ENCODE measurements at places on chromosomes 3 and 15.

- DNase-seq = no peak
These were observed at the start of gene FSD2 for GRCh38 chr15:82805994-82806406. FSD2 (minus strand) TSS chr15:82806069; CDS start chr15:82787390, 18,679 bp downstream.

DNA sequence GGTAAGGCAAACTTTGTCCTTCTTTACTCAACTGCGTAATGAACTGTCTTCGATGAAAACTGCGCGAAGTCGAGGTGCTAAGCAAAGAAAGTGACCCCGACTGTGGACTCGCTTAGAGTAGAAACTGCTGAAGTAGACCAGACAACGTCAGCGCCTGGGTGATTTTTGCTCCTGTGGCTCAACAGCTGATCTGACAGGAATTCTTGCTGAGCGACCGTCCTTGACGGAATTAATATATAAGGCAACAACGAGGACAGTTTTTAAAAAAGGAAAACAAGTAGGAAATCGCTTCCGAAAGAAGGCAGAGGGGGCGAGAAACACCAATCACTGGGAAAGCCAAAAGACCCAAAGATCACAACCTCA lies 541 bp downstream of the RPS27L start:
- no peak for DNase-seq

DNA sequence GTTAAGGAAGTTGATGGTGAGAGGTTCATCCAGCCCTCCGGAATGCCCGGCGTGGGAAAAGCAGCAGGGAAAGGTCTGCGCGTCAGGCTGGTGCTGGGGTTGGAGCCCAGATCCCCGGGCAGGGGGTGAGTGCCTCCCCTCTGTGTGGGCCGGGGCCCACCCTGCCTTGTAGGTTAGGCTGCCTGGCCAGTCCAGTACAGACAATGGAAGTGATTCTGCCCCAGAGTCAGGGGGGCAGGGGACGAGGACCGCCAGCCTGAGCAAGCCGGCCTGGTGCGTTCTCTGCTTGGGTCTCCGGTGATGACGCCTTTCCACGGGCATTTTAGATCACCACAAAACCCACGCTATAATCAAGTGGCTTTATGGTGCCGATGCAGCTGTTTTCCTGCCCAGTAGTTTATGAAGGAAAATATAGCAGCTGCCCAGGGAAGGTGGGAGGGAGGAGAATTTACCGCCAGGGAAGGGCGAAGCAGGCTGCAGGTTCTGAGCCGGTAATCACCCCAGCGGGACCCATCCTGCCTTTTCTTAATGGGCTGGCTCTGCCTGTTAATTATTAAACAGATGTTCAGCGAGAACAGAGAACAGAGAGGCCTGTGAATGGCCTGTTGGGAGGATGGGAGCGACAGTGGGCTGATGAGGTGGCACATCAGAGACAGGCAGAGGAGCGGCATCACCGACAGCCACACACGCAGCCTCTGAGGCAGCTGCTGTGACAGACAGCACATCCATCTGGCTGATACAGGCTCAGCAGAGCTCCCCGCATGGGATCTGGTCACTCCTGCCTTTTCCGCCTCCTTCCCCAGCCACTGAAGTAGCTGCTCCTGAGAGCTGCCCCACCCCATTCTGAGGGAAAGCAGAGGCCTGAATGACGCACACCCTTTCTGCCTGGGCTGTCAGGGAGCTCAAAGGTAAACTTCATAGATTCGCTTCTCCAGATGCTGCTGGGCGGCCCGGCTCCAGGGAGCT lies 35.2 kb downstream of the BDH1 start:
- DNase-seq = peak; percentile 41

GRCh38 chr15:70113304-70113700 lies 15.6 kb upstream of the TLE3 start:
- no peak for DNase-seq

- no peak for DNase-seq
These were observed 3.2 kb upstream of the BLOC1S6 start for GRCh38 chr15:45583731-45584639.

- no peak for DNase-seq
These were observed 8.5 kb upstream of the P2RY1 start for GRCh38 chr3:152826476-152826875.

GRCh38 chr15:74835312-74835823 lies 7.6 kb downstream of the ULK3 start:
- DNase-seq = peak; percentile 72

- no peak for DNase-seq
These were observed 17.3 kb upstream of the LRIG1 start for GRCh38 chr3:66518126-66518525.

DNA sequence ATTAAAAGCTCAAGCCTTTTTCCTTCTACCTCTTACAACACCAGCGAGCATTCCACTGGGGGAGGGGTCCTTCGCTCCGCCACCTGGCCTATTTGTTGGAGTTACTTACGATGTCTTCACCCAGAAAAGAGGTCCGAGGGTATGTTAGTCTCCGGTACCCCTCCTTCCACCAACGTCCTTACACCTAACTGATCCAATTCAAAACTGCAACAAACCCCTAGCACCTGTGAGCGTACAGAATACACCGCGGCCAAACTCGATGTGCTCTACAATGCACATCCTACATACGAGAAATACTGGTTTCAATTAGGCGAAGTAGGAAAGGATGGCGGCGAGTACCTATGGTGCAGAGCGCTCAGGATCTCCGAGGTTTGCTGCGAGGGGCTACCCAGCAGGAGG lies 944 bp downstream of the SLITRK3 start:
- DNase-seq = no peak

GRCh38 chr15:67102599-67102929 lies 37.2 kb downstream of the SMAD3 start:
- DNase-seq = no peak

- DNase-seq = no peak
These were observed 267.2 kb downstream of the FAM43A start for GRCh38 chr3:194952841-194953241.

DNA sequence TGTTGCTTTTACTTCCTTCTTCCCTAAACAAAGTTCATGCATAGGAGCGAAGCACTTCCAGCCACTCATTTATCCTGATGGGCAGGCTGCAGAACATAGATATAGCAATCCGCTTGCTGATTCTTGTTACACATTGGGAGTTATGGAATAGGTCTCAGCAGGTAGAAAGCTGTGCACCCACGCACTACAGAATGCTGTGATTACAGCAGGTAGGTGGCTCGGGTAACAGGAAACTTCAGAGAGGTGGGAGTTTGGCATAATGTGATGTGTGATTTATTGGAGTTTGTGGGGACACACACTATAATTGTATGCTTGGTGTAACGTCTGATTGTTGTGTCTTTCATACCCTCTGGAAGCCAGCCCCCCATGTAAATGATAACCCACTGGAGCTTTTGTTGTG lies 99.2 kb upstream of the MEIS2 start:
- DNase-seq = no peak

GRCh38 chr3:121517953-121518655 lies 27.7 kb downstream of the POLQ start:
- no peak for DNase-seq

- DNase-seq = no peak
These were observed 318.8 kb upstream of the KCNMB2 start for GRCh38 chr3:178217479-178217878.

DNA sequence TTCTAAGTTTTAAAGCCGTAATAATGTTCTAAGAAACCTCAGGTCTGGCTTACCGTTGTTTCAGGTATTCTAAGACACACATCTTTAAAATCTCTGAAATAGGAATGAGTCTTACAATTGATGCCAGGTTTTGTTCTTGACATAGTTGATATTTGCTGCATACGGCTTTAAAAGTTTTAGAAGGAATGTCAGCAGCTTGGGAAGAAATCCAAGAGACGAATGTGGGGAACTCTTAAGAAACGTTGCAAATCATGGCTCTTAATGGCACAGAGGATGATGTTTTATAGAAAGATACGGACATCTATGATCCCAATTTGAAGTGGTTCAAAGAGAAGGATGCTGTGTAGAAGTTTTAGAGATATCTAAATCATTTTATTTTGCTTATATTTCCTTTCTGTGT lies 11.5 kb downstream of the NUDT16 start:
- no peak for DNase-seq

GRCh38 chr3:100910986-100911385 lies 82.2 kb downstream of the ABI3BP start:
- DNase-seq = no peak

Data from PC-9 (cell line).